Stromal cell of bone marrow (primary cell): ENCODE measurements at places on chromosomes 6 and 20.

GRCh38 chr6:161637658-161638057 lies 363.8 kb upstream of the AGPAT4 start:
- no peak for DNase-seq

DNA sequence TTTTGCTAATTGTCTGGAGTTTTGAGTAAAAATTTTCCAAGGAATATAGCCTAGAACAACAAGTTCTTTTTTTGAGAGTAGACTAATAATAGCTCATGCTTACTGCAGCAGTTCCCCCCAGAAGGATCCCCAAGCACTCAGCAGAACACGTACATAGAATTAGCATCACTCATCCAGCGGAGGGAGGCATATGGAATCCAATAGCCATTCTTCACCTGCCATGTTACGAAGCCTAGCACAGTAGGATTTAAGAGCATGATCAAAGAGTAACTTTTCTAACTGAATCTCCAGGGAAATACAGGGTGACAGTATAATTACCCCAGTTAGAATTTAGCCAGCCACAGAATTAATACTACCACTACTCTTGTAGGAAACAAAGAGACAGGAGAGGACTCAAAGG lies 511.7 kb upstream of the NOX3 start:
- no peak for DNase-seq

GRCh38 chr20:35661908-35662307 lies 2.8 kb downstream of the CPNE1 start:
- no peak for DNase-seq

- no peak for DNase-seq
These were observed 33.3 kb upstream of the TXLNB start for GRCh38 chr6:139325125-139325524.

GRCh38 chr6:137717074-137718073 lies 149.7 kb upstream of the TNFAIP3 start:
- no peak for DNase-seq

DNA sequence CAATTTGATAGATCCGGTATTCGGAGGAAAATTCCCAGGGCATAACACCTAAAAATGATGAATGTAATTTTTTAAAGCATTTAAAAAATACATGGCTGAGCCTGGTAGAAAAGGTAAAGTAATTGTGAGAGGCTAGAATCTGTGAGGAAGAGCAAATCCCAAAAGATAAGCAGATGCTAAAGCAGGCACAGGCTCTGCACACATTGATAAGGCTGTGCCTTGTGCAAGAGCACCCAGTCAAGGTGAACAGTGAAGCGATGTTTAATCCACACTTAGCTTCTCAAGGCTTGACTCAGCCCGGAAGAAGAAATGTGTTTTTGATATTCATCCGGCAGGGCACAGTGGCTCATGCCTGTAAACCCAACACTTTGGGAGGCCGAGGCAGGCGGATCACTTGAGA lies 5.1 kb upstream of the EPB41L2 start:
- DNase-seq, result no peak

DNA sequence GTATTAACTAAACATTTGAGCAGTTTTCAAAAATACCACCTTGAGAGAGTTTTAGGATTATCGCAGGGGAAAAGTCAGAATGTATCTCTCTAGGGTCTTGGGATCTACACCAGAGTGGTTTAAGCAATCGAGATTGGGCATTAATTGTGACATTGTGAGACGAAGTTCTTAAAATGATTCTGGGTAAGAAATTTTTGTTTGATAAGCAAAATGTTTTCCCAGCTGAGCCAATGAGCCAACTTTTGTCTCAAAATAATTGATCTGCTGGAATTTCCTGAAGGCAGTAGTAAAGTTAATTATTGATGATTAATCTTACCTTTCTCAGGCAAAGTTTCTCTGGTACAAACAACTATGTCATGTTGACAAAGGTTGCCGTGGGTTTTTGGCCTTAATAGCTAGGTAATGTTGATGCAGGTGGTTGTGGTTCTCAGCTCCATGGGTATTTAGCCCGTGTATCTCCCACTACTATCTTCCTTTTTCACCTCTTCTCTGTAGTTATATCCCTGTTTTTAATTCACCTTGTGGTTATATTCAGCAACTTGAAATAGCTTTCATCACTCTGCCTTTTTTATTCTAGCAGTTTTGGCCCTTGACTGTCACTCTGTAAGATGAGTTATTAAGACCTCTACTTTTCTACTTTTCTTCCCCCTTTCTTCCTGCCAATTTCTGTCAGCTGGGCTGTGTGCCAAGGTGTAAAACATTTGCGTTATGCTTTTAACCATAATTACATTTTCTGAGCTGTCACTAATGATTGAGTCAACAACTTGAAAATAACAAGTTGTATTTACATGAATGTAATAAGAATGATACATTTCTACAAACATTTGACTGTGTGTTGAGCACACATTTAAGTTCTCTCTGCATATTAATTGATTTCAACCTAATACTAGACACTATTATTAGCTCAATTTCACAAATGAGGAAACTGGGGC lies 368.3 kb upstream of the BTBD3 start:
- DNase-seq, result no peak

GRCh38 chr6:112780498-112781096 lies 433.5 kb downstream of the RFPL4B start:
- peak; percentile 72 for DNase-seq

GRCh38 chr6:37845026-37845911 lies 25.7 kb downstream of the ZFAND3 start:
- DNase-seq, result no peak

GRCh38 chr6:148747145-148747470 lies 278 bp downstream of the UST start:
- DNase-seq, result no peak

DNA sequence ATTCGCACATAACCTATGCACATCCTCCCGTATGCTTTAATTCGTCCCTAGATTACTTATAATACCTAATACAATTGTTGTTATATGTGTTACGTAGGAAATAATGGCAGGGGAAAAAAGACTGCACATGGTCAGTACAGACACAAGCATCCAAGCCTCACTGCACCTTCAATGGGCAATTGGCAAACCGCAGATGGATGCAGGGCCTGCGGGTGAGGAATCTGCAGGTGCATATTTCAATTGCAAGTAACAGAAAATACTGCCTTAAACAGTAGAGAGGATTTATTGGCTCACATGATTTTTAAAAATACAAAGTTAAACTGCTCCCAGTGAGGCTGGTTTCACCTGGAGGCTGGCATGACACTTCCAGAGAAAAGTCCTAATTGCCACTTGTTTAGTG lies 142.1 kb upstream of the MLN start:
- DNase-seq, result no peak

DNA sequence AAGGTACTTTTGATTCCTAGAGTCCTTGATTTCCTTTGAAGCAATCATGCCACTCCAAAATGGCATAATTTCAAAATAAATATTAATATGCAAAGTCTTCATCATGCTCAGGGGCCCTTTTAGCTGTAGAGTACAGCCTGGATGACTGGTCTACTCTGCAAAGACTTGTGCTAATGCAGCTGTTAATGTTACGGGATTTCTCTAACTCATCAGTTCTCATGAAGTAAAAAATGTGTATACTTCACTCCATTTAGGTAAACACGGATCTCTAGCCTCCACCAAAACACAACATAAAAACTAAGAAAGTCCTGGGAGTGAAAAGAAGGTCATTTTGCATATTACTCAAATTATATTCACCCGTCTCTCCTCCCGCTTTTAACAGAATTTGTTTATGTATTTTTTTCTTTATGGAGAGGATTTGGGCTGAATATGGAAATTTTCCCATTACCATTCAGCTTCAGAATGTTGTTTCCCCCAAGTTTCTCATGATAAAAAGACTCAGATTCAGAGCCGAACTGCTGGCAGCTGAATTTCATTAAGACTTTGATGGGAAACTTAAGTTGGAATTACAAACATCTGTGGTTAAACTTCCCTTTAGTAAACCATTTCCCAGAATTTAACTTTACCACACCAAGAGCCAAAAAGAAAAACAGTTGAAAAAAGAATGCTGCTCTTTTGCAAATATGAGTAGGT lies 8.7 kb downstream of the LAMA4 start:
- DNase-seq, result peak; percentile 84

GRCh38 chr6:68572525-68572924 lies 62.6 kb upstream of the ADGRB3 start:
- DNase-seq, result no peak

DNA sequence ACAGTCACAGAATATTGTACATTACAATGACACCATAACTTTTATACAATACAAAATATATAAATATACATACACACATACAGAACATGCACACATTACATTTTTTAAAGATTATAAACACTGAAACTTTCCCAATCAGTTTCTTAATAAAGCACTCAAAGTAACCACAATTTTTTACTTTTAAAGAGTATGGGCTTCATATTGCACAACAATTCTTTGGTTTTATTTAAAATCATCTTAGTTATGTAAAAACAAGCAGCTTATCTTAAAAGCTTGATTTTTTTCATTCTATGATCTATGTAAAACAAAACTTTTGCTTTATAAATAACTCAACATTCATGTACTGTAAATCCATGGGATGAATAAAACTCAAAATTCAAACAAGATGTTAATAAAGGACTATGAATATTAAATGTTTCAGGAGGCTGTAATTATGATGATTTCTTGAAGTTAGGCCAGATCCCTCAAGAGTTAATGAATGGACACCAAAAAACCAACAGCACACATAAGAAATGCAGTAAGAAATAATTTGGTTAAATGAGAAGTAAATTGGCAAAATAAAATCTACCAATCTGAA lies 93.1 kb upstream of the BCLAF1 start:
- DNase-seq, result no peak

DNA sequence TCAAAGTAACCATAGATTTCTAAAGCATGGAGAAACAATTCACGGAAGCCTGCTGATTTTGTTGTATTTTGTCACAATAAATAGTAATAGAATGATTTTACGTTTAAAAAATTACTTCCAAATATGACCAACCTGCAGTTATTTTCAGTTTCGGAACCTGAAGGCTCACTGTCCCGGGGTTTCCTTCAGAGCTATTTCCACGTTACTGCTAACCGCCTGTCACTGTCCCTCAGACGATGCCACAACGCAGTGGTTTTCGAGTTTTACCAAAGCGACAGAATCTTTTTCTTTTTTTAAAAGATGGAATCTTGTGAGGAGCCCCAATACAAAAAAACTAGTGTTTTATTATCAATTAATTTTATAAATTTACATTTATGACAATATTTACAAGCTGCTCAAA lies 40.5 kb downstream of the PSMG4 start:
- DNase-seq, result no peak

GRCh38 chr6:166025149-166025898 lies 142.3 kb downstream of the TBXT start:
- DNase-seq, result peak; percentile 70

- DNase-seq, result no peak
These were observed 53.9 kb downstream of the HS3ST5 start for GRCh38 chr6:114288701-114289495.

GRCh38 chr6:82568290-82568993 lies 204.8 kb downstream of the TPBG start:
- no peak for DNase-seq

DNA sequence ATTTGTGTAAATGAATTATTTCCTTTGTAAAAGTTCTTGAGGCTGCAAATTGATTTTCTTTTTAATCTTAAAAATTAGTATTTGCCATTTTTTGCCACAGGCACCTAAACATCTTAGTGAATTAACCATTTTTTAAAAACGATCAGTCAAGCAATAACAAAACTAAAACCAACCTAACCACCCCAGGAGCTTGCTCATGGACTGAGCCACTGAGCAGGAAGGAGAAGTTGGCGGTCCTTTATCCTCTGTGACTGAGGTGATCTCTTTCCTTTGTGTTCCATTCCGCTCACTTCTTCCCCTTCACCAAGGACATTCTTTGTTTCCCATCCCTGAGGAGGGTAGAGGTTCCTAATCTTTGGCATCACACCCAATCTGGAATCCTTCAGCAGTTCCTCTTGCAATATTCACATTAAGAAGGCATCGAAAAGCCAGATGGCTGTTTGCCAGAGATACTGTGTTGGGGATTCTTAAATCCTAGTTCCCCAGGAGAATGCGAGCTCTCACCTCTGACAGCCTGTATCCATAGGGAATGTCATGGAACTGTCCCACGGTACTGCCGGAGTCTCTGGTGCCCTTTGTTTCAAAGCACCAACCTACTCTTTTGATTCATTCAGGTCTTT lies 30.5 kb downstream of the RPRD1B start:
- DNase-seq, result no peak

- DNase-seq, result no peak
These were observed 28.4 kb downstream of the BRPF3 start for GRCh38 chr6:36224918-36225461.

- DNase-seq, result no peak
These were observed 24.0 kb upstream of the DDO start for GRCh38 chr6:110439356-110439755.

GRCh38 chr6:129050086-129050485 lies 167.1 kb downstream of the LAMA2 start:
- no peak for DNase-seq

GRCh38 chr6:29466241-29466640 lies 9.3 kb downstream of the OR2H1 start:
- no peak for DNase-seq

DNA sequence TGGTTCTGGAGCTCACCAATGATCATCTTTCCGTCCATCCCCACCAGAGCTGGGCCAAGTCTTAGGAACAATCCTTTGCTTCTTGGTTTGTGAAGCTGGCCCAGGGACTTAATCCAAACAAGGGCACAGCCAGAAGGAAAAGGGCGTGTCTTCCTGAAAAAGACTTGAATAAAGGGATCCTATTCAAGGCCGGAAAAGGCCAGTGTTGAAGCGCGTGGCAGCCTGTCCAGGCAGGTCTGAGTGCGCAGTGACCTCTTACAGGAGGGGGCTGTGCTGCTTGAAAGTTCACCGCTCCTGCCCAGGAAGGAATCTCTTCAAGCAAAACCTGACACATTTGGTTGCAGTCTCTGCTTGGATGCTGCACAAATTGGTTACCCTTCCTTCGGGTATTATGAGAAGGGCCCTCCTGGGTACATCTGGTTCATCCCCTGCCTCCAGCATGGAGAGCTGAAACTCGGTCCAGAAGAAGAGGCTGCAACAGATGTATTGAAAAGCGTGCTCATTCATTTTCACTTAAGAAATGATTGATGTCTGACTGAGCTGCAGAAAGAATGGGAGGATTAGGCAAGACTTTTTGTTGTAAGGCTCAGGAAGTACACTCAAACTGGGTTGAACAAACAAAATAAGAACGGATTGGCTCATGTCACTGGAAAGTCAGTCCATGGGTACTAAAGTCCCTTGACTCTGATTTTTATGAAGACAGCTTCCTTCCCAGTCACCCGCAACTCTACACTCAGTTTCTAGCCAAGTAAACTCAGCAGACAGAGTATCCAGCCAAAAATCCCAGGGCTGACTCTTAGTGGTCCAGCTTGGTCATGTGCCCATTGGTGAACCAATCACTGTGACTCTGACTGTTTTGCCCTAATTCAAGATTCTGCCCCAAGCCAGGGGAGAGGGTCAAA lies 136.3 kb downstream of the TFAP2C start:
- DNase-seq, result no peak

DNA sequence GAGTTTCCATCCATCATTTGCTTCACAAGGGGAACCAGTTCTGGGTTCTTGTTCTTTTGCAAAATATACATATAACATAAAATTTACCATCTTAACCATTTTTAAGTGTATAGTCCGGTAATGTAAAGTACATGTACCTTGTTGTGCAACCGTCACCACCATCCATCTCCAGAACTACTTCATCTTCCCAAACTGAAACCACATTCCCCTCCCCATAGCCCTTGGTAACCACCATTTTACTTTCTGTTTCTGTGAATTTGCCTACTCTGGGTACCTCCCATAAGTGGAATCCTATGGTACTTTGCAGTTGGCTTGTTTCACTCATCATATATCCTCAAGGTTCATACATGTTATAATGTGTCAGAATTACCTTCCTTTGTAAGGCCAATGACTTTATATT lies 70.3 kb upstream of the DSP start:
- no peak for DNase-seq

GRCh38 chr6:137715589-137716045 lies 151.4 kb upstream of the TNFAIP3 start:
- DNase-seq, result no peak
